Activated T-cell treated with anti-CD3 and anti-CD28 coated beads for 48 hours (primary cell): ENCODE measurements at places on chromosomes 2 and 18.

GRCh38 chr2:10980886-10981425 lies 69.2 kb downstream of the KCNF1 start:
- no peak for DNase-seq

DNA sequence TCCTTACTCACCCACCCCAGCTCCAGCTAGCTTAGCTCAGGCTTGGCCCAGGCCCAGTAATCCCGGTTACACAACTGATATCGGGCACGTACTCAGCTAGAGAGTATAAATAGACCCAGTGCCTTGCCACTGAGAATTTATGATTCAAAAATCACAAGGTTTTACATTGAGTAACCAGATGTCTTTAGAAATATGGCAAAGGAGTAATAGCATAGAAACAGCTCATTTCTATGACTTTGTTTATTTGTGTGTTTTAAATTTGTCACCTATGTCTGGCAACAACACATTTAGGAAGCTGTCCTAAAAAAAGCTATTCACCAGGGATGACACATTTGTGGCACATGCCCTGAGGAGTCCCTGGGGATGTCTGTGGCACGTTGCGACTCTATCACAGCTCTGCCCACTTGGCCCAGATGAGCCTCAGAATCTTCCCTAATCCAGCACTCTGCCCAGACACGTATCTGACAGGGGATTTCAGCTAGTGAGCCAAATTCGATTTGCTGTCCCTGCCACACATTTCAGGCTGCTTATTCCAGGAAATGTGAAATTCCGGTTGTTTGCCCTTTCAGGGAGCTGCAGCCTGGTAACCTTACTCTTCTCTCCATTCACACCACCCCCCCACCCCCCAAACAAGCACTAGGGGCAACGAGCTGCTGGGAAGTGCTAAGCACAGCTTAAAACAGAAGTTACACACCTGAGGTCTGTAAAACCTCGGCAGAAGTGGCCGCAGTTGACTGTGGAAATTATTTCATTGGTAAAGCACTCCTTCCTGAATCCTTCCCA lies 85.4 kb upstream of the ZCCHC2 start:
- DNase-seq = no peak

DNA sequence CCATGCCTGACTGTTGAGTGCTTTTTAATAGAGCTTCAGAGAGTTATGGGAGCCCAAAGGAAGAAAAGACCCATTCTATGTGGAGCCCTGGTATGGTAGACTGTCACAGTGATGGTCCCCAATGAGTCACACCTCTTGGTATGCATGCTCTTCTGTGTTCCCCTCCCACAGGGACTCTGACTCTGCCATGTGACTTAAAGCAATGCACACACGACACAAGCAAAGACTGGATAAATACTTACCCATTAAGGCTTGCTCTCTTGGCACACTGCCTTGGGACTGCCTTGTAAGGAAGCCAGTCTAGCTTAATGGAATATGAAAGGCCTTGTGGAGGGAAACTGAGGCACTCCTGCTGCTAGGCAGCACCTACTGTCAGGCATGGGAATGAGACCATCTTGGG lies 16.7 kb upstream of the DTNB start:
- DNase-seq = no peak

DNA sequence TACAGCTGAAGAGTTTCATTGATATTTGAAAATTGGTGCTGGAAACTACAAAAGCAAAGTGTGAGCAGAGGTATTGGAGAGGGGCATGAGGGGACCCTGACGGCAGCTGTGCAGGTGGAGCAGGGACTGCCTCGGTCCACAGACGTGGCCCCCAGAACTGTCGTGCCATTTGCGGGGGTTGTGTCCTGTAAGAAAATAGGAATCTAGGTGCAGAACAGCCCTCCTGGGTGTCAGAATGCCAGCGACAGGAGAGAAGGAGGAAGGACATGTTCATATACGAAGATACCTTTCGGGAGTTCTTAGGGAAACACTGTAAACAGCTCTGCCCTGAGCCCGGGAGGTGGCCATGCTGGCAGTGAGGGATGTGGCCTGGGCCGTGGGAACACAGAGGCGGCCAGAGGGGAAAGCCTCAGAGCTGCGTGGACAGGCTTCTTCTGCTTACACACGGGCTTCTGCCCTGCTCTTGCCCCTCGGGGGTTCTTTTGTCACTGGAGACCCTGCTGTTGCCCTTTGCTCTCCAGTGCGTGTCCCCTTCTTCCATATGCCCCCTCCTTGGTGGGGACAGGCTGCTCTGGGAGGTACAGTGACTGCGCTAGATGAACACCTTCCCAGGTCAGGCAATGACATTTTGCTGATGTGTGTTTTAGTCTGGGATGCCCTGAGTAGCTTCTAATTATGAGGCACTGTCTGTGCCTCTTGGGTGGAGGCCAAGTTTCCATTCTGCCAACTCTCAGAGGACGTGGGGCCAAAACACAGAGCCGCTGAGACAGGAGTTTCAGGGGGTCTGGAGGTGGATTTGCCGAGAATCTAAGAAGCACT lies 81.9 kb upstream of the TXNDC2 start:
- DNase-seq = no peak

- DNase-seq = no peak
Observed at GRCh38 chr2:15043336-15044058, 411.0 kb downstream of the LRATD1 start.

- no peak for DNase-seq
Observed at GRCh38 chr2:82508702-82509101, 1950.4 kb downstream of the SUCLG1 start.

GRCh38 chr18:51051105-51051712 lies 21.2 kb downstream of the SMAD4 start:
- no peak for DNase-seq

- no peak for DNase-seq
Observed at GRCh38 chr2:49480520-49480919, 326.2 kb upstream of the FSHR start.

- DNase-seq = no peak
Observed at GRCh38 chr2:189177251-189177840, 2.2 kb downstream of the COL5A2 start.

GRCh38 chr2:238922435-238922834 lies 74.5 kb downstream of the TWIST2 start:
- no peak for DNase-seq

- DNase-seq = no peak
Observed at GRCh38 chr2:46382331-46383112, 85.3 kb downstream of the EPAS1 start.

DNA sequence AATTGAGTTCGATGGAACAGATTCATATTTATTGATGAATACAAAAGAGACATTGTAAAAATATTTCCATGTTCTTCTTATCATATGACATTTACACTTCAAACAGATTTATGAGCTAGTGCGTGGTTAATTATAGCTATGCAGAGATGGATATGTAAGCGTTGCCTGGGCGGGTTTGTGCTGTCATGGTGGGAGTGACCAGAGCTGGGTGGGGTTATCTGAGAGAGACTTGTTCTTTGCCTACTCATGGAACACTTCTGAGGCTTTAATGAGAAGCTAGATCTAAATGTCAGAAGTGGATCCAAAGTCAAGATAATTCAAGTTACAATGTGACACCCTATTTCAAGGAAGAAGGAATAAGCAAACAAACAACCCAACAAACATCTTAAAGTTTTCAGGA lies 162.3 kb upstream of the ZEB2 start:
- DNase-seq = no peak

DNA sequence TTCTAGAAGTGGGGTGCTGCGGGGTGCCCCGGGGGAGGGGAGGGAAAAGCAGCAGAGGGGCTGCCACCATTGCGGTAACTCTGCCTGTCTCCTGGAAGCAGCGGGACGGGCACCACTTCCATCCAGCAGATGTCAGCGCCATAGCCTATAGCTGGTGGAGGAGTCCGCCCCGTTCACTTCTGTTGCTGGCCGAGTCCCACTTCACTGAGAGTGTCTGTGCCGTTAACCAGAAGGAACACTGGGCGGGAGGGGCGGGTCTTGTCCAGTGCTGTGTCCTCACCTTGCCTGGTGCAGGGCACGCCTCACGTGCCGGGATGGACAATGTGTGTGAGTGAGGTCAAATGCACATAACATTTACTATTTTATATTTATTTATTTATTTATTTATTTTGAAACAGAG lies 19.3 kb upstream of the ODC1 start:
- DNase-seq = no peak

DNA sequence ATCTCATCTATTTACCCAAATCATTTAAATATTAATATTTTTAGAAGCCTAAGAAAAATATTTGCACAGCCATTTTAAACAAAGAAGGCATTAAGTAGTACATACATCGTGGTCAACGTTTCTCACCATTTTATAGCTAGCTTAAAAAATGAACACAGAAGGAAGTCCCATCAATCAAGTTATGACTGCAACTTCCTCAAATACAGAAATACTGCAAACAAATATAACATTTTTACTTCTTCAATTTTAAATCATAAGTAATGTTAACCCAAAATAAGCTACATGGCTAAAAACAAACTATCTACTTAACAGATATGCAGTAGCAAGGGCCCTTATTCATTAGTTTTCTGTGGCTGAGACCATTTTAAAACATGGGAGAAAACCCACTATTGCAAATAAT lies 30.6 kb downstream of the ITSN2 start:
- DNase-seq = no peak

DNA sequence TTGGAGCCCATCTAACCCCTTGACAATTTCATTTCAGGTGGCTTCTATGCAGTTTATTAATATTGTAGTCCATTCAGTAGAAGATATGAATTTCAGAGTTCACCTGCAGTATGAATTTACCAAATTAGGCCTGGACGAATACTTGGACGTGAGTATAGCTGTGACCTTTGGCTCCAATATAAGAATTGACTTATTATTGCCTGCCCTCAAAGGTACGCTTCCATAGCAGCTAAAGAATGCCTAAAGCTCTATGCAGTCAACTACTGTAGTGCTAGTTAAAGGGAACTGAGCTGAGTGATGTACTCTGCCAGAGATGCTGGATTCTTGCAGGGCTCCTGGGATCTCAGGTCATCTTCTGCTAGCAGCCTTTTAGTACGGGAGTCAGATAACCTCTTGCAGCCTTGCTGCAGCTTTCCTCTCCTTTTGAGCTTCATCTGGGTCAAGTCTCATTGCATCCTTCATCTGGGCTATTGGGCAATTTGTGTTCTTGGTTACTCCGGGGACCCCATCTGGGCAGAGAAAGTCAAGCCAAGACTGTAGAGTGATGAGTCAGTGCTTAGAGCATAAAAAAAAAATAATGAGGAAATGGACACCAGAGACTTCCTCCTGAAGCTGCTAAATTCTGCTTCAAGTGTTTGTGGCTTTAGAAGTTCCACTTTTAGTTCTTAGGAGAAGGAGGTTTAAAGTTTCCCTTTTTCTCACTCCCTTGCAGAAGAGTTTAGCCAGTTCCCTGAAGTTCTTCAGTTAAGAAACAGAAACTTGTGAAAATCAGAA lies 105.6 kb downstream of the PRPF40A start:
- DNase-seq = no peak

DNA sequence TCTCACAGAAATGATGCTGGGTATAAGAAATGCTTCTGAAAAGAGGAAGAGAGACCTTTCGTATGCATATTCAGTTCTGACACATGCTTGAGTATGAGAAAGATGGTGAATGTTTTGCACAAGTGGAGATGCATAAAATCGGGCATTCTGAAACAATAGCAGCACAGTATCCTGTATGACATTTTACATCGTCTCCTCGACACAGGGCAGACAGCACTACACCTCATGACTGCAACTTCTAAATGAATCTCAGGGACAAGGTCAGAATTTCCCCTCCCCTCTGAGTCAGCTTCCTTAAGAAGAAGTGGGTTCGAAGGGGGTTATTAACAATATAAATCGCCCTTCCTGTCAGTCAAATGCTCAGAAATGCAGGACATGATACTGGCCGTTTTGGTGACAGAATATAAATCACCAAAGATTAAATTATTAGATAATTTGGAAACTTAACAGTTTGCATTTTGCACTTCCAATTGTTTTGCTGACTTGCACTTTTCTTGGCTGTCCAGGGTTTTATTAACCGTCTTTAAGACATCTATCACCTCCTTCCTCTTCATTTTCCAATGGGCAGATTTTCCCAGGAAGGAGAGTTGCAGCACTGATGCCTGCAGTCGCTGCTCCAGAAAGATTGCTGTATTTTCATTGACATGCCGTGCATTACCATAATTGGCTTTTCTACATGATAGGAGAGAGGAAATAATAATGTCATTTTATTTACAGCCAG lies 57.2 kb downstream of the TSHZ1 start:
- DNase-seq = no peak

DNA sequence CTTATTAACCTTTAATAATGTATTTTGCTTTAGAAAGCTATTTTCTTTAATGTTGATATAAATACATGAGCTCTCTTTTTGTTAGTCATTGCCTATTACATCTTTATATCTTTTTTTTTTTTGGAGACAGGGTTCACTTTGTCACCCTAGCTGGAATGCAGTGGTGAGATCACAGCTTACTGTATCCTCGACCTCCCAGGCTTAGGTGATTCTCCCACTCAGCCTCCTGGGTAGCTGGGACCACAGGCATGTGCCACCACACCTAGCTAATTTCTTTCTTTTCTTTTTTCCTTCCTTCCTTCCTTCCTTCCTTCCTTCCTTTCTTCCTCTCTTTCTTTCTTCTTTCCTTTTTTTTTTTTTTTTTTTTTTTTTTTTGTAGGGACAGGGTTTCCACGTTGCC lies 15.4 kb downstream of the NAB1 start:
- DNase-seq = no peak

- DNase-seq = no peak
Observed at GRCh38 chr2:235126768-235127167, 175.0 kb downstream of the SH3BP4 start.

- no peak for DNase-seq
Observed at GRCh38 chr2:106812383-106812782, 73.6 kb downstream of the ST6GAL2 start.

DNA sequence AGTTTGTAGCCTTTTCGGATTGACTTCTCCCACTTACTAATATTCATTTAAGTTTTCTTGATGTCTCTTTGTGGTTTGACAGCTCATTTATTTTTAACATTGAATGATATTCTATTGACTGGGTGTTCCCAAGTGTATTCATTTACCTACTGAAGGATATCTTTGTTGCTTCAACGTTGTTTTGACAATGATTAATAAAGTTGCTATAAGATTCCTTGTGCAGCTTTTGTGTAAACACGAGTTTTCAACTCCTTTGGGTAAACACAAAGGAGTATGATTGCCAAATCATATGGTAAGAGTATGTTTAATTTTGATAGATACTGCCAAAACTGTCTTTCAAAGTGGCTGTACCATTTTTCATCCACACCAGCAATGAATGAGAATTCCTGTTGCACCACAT lies 1200.9 kb downstream of the DSC3 start:
- no peak for DNase-seq

- DNase-seq = no peak
Observed at GRCh38 chr2:67619204-67619603, 222.1 kb downstream of the ETAA1 start.

GRCh38 chr2:70817284-70817954 lies 3.0 kb downstream of the CLEC4F start:
- DNase-seq = no peak

GRCh38 chr2:171878481-171878993 lies 15.5 kb downstream of the SLC25A12 start:
- no peak for DNase-seq
